ENCODE measurements at places on chromosomes 16 and 17.
A peak's percentile ranks its signal among the peaks of the same experiment; 100 is the strongest.

DNA sequence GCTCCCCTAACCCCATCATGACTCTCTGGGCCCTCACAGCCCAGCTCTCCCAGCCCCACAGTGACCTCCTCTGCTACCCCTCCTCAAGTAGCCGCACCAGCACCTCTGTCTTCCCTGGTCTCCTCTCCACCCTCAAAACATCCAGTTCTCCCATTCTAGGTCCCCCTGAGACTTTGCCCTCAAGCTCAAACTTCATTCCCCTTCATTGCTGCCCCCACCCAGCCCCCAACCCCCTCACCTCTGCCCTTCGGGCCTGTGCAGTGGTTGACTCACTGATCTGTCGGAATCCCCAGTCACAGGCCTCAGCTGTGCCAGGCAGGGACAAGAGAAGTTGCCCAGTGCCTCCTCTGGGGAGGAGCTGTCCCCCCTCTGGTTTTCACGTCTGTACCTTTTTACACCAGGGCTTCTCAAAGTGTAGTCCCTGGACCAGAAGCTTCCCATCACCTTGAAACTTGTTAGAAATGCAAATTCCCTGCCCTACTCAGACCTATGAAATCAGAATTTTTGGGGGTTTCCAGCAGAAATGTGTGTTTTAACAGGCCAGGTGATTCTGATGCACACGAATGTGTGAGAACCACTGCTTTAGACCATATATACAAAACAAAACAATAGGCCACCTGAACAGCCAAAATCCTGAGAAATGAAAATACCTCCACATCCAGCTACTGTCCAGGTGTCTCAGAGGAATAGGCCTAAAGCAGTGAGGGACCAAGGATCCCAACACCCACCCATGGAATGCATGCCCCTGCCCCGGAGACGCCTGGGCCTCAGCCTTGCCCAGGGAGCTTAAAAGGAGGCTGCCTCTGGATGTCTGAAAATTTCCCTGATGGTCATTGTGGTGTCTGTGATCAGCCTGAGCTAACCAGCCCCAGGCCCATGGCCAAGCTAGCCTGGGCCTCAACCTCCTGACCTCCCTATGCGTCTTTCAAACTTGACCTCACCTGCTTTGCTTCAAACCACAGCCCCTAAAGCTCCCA lies 853 bp upstream of the DOK4 start:
- H3K4me1 ChIP-seq = peaks cover 11% of the 10 kb centered on the region
- DNase-seq = no peak
- H3K27me3 ChIP-seq = no peaks in the 10 kb centered on the region
- H3K4me3 ChIP-seq = peak overlapping the region; percentile 69
- H3K27ac ChIP-seq = peak overlapping the region; percentile 64

GRCh38 chr16:68300734-68301459 lies 9.8 kb downstream of the SLC7A6OS start:
- no peaks in the 10 kb centered on the region for H3K27me3 ChIP-seq
- H3K27ac ChIP-seq = peak overlapping the region; percentile 65
- peaks cover 9% of the 10 kb centered on the region for H3K4me1 ChIP-seq
- no peak for DNase-seq
- no peak overlapping the region for H3K4me3 ChIP-seq
- H3K36me3 ChIP-seq = peaks cover 55% of the 10 kb centered on the region

GRCh38 chr16:47660540-47660939 lies 199.4 kb downstream of the PHKB start:
- no peaks in the 10 kb centered on the region for H3K27me3 ChIP-seq
- H3K27ac ChIP-seq = no peak overlapping the region
- peaks cover 36% of the 10 kb centered on the region for H3K36me3 ChIP-seq
- no peak for DNase-seq

DNA sequence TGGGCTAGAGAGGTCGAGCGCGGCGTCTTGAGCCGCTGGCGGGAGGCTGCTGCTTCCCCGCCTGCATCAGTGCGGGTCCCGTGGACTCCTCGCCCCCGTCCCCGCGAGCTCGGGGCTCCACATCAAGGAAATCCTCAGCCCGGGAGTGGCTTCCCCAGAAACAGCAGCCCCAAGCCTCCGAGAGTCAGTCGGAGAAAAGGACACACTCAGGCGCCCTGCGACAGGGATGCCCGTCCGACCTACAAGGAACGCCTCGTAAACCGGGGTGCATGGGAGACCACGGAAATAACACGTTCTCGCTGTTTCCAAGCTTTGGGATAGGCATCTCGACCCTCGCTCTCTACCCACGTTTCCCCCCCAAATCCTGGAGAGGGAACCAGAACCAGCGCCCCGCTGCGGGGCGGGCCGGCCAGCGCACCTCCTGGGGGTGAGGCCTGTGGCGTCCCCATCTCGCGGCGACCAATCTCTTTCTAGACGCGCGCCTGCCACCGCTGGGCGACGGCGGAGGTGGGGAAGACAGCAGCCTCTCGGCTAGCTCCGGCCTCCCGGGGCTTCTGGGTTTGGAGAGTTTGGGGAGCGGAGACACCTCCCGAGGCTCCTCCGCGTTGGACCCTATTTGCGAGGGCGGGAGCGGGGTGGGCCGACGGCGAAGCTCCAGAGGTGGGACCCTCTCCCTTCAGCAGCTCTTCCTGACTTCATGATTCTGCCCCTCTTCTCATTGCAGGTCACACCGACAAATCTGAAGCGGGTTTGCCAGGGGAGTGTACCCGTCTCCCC lies 759 bp upstream of the TP53I13 start:
- no peaks in the 10 kb centered on the region for H3K27me3 ChIP-seq
- peak; percentile 88 for DNase-seq
- H3K27ac ChIP-seq = peak overlapping the region; percentile 94
- peaks cover 7% of the 10 kb centered on the region for H3K36me3 ChIP-seq
- H3K4me1 ChIP-seq = peaks cover 32% of the 10 kb centered on the region

- no peak overlapping the region for H3K4me3 ChIP-seq
- no peaks in the 10 kb centered on the region for H3K4me1 ChIP-seq
- H3K27me3 ChIP-seq = peaks cover 7% of the 10 kb centered on the region
- no peak overlapping the region for H3K27ac ChIP-seq
These were observed 85.5 kb downstream of the GSG1L start for GRCh38 chr16:27977966-27978365.

DNA sequence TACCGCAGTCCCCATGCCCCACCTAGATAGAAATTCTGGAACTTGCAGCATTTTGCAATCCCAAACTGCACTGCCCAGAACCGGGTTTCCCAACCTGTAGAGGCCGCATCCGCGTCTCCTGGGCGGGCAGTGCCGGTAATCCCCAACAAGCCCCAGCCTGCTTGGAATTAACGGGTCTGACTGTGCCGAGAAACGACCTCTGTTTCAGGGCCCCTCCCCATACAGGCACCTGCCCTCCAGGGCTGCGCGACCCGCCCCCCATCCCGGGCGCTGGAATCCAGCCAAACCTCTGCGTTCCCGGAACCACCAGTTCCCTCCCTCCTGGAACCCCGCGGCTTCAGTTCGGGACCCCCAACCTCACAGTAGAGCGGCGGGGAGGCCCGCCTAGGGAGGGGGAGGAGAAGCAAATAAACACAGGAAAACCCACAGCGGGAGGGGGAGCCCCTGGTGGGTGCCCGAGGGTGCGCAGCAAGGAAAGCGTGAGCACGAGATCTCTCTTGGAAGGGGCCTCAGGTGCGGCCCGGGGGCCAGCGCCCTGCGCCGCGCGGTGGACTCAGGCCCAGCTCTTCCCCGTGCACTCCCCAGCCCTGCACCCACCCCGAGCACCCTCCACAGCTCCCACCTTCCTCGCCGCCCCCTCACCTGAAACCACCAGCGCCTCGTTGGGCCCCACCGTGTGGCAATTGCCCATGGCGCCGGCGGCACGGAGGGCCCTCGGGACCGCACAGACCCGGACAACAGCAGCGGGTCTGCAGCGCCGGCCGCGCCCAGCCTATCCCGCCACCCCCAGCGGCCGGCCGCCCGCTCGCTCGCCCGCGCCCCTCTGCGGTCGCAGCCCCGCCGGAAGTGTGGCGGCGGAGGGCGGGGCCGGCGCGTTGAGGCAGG lies at the start of gene FLOT2:
Gene FLOT2 (minus strand): TSS at position 850 of the 885 bp plus-strand sequence. CDS start 159 bp downstream, at position 691.
- peaks cover 64% of the 10 kb centered on the region for H3K4me1 ChIP-seq
- H3K4me3 ChIP-seq = peak within 1 kb of the TSS; percentile 97
- peak within 1 kb of the TSS; percentile 92 for H3K27ac ChIP-seq
- H3K36me3 ChIP-seq = peaks cover 28% of the 10 kb centered on the region
- peak; percentile 81 for DNase-seq

GRCh38 chr17:40112718-40113109 lies 9.1 kb upstream of the MSL1 start:
- no peak overlapping the region for H3K4me3 ChIP-seq
- no peak for DNase-seq
- no peaks in the 10 kb centered on the region for H3K36me3 ChIP-seq
- H3K27ac ChIP-seq = peak overlapping the region; percentile 92
- H3K27me3 ChIP-seq = no peaks in the 10 kb centered on the region

GRCh38 chr17:78359321-78359996 lies 418 bp downstream of the SOCS3 start:
- H3K36me3 ChIP-seq = peaks cover 44% of the 10 kb centered on the region
- H3K27ac ChIP-seq = peak overlapping the region; percentile 90
- peaks cover 37% of the 10 kb centered on the region for H3K4me1 ChIP-seq
- peak; percentile 47 for DNase-seq
- peak overlapping the region; percentile 82 for H3K4me3 ChIP-seq
- H3K27me3 ChIP-seq = peaks cover 4% of the 10 kb centered on the region

DNA sequence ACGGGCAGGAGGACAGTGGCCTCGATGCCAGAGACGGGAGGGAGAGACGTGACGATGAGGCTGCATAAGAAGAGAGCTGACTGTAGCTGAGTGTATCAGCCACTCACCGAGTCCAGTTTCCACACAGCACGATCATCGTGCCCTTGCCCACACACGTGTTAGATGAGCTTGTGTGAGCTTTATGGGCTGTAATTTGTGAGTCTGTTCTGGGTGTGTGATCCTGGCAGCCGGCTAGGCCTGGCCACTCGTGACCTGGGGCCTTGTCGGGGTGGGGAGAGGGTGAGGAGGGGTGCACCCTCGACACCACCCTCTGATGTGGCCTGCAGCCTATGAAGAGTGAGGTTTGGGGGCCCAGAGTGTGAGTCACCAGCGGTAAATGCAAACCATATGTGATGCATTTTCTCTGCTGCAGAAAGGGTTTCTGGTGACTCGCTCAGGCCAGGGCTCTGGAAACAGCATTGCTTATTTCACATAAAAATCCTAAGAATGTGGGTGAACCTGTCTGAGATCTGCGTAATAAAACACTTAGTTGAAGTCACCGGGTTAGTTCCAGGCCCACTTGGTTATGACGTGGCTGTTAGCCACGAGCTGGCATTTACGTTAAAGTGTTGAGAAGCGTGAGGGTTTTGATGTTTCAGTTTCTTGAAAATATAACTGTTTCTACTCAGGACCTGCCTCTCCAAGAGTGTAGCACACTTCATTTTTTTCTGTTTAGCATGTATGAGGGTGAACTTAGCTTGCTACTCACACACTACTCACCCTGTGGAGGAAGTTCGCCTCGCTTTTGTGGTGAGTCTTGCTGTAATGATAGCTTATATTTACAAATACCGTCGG lies 4.2 kb downstream of the METRNL start:
- peak; percentile 80 for DNase-seq
- peak overlapping the region; percentile 70 for H3K4me3 ChIP-seq
- peaks cover 4% of the 10 kb centered on the region for H3K27me3 ChIP-seq
- H3K36me3 ChIP-seq = peaks cover 28% of the 10 kb centered on the region
- peak overlapping the region; percentile 87 for H3K27ac ChIP-seq

- H3K4me3 ChIP-seq = no peak overlapping the region
- H3K27me3 ChIP-seq = peaks cover 2% of the 10 kb centered on the region
- H3K36me3 ChIP-seq = no peaks in the 10 kb centered on the region
- H3K4me1 ChIP-seq = peaks cover 4% of the 10 kb centered on the region
- no peak overlapping the region for H3K27ac ChIP-seq
- peak; percentile 47 for DNase-seq
These were observed 26.0 kb upstream of the ADCY9 start for GRCh38 chr16:4142268-4142667.

DNA sequence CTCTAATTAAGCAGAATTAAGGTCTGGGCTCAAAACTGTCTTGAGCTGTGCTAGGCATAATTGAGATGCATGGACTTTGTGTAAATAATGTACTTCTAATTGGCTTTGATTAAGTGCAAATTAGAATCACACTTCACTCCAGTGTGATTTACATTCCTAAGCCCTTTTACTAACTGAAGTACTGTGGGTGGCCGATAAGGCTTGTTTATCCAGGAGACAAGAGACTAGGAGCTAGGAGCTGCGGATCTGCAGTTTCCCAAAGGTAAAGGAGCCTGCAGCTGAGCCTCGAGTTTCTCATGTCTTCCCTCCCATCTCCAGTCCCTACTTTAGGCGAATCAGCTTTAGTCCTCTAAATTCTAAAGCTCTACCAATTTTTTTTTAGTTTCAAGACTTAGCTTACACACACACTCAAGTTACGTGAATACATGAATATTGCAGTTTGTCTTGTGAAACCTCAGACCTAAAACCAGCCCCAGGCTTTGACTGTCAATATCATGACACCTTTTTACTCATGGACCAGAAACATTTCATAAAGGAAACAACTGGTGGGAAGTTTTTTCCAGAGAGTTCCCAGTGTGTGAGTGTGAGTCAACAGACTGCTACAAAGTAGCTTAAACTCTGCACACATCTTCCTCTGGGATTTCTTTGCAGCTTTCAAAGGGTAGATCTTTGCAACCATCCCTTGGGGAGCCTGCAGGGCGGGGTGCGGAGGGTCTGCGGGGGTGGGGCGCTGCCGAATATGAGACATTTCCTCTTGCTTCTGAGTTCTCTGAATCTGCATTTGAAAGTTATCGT lies 113.9 kb upstream of the TBX2 start:
- H3K4me3 ChIP-seq = no peak overlapping the region
- DNase-seq = peak; percentile 35
- no peak overlapping the region for H3K27ac ChIP-seq
- H3K4me1 ChIP-seq = peaks cover 11% of the 10 kb centered on the region
- no peaks in the 10 kb centered on the region for H3K27me3 ChIP-seq

GRCh38 chr17:30308406-30308805 lies 16.7 kb upstream of the BLMH start:
- H3K4me3 ChIP-seq = no peak overlapping the region
- no peaks in the 10 kb centered on the region for H3K36me3 ChIP-seq

- H3K4me1 ChIP-seq = peaks cover 12% of the 10 kb centered on the region
- DNase-seq = no peak
- no peak overlapping the region for H3K27ac ChIP-seq
- H3K27me3 ChIP-seq = no peaks in the 10 kb centered on the region
- H3K36me3 ChIP-seq = no peaks in the 10 kb centered on the region
- H3K4me3 ChIP-seq = no peak overlapping the region
These were observed 3.4 kb downstream of the CEP295NL start for GRCh38 chr17:78899361-78900260.

GRCh38 chr16:87425941-87426340 lies 33.8 kb downstream of the MAP1LC3B start:
- H3K27me3 ChIP-seq = no peaks in the 10 kb centered on the region
- H3K4me3 ChIP-seq = no peak overlapping the region
- no peak for DNase-seq
- peaks cover 17% of the 10 kb centered on the region for H3K36me3 ChIP-seq

- peaks cover 9% of the 10 kb centered on the region for H3K27me3 ChIP-seq
- H3K4me3 ChIP-seq = no peak overlapping the region
- DNase-seq = no peak
- no peak overlapping the region for H3K27ac ChIP-seq
- peaks cover 2% of the 10 kb centered on the region for H3K36me3 ChIP-seq
- no peaks in the 10 kb centered on the region for H3K4me1 ChIP-seq
These were observed 41.9 kb upstream of the CDYL2 start for GRCh38 chr16:80846275-80846674.

DNA sequence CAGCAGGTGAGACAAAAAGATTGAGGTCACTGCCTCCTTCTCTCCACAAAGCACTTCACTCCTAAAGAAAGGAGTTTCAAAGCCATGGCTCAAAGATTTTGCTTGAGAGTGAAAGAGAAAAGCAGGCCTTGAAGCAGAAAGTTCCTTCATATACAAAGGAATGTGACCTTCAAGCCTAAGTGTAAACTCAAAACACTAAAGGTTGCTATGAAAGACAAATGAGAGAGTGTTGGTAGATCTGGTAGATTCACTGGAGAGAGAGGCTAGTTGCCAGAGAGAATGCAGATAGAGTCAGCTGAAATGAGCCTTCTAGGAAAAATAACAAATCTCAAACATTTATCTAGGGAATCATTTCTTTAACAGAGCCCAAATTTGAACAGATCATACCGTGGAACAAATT lies 305.2 kb downstream of the CDH8 start:
- no peak for DNase-seq
- H3K27ac ChIP-seq = no peak overlapping the region
- no peaks in the 10 kb centered on the region for H3K27me3 ChIP-seq
- H3K4me3 ChIP-seq = no peak overlapping the region

All from activated CD4-positive, alpha-beta memory T cell treated with anti-CD3 and anti-CD28 coated beads for 36 hours (primary cell).